Lower lobe of right lung (tissue), 2 donors: ENCODE measurements at places on chromosomes 3 and 15. TPM values are rescaled to one million over a fixed set of nuclear protein-coding genes. Genes with fewer than 3 reads are reported as not detected.
A peak's percentile ranks its signal among the peaks of the same experiment; 100 is the strongest.

The PLA2G4D gene
- not detected for total RNA-seq

The SLC6A20 gene
- 4.2 TPM for total RNA-seq

The LRRC3B gene
- 0.30 TPM for total RNA-seq

The CCRL2 gene
- total RNA-seq = 23.5 TPM

The GRAMD2A gene
- 29.3 TPM for total RNA-seq

The GRK7 gene
- not detected for total RNA-seq

The SCN11A gene
- total RNA-seq = 0.27 TPM

DNA sequence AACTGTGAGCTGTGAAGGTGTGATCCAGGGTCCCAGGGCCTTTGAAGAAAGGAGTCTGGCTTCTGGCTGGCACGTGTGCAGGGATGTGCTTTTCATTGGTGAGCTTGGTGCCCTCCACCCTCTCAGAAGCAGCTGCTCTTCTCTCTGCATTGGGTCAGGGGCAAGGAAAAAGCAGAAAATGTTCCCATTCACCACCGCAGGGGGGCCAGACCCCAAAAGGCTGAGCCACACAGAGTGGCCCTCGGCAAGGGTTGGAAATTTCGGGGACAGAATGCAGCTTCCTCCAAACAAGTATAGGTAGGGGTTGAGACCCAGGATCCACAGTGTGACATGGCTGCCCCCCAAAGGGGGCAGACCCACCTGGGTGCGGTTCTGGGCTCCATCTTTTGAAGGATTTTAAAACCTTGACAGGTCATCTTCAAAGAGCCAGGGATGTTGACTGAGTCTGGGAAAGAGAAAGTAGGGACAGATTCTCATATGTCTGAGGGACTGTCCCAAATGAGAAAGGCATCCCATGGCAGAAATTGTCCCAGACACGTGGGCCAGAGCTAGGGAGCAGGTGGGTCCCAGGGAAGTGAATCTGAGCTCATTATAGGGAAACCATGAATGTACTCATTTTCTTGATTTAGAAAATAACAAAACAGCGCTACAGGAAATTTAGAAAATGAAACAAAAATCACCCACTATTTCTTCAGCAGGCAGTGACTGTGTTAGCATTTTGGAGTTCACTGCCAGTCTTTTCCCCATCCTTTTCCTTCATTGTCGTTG lies 2.7 kb downstream of the CSK start:
- no peak for DNase-seq
- H3K36me3 ChIP-seq = no peaks in the 10 kb centered on the region
- no peaks in the 10 kb centered on the region for H3K27me3 ChIP-seq
- H3K4me1 ChIP-seq = peaks cover 89% of the 10 kb centered on the region

DNA sequence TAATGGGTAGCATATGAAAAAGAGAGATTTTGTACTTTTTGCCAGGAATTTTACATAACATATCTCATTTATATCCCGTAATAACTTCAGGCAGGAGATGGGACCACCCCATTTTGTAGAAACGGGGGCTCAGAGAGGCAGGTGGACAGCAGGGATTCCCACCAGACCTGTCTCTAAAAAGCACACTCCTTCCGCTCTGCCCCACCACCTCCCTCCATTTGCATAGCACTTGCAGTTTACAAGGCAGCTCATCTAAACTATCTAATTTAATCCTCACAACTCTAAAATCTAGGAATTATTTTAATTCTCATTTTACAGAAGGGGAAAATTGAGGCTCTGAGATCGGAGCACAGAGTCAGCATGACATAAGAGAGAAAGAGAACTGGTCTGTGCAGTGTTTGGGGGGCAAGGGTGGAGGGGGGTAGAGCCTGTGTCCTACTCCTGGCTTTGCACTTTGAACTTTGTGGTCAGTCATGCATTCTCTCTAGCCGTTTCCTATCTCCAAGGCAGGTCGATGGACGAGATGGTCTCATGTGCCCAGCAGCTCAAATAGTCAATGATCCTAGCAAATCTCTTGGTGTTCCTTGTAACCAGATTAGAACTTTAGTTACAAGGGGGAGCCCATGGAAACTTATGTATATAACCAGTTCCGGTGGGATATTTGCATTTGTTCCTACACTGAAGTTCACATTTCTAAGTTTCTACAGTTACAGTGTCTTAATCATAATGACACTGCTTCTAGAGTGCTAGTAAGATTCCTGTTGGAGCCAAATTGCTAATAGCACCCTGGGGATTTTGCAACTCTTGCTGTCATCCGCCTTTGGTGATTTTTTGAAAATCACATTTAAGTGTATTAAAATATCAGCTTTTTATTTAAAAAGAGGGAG lies 18.6 kb downstream of the CRYGS start:
- H3K4me1 ChIP-seq = no peaks in the 10 kb centered on the region
- no peak overlapping the region for H3K4me3 ChIP-seq
- H3K27me3 ChIP-seq = no peaks in the 10 kb centered on the region
- H3K36me3 ChIP-seq = no peaks in the 10 kb centered on the region
- no peak for DNase-seq

- no peaks in the 10 kb centered on the region for H3K27me3 ChIP-seq
- no peak for DNase-seq
- H3K36me3 ChIP-seq = peaks cover 19% of the 10 kb centered on the region
- no peaks in the 10 kb centered on the region for H3K4me1 ChIP-seq
These were observed 73.7 kb downstream of the PLD1 start for GRCh38 chr3:171736556-171736955.

DNA sequence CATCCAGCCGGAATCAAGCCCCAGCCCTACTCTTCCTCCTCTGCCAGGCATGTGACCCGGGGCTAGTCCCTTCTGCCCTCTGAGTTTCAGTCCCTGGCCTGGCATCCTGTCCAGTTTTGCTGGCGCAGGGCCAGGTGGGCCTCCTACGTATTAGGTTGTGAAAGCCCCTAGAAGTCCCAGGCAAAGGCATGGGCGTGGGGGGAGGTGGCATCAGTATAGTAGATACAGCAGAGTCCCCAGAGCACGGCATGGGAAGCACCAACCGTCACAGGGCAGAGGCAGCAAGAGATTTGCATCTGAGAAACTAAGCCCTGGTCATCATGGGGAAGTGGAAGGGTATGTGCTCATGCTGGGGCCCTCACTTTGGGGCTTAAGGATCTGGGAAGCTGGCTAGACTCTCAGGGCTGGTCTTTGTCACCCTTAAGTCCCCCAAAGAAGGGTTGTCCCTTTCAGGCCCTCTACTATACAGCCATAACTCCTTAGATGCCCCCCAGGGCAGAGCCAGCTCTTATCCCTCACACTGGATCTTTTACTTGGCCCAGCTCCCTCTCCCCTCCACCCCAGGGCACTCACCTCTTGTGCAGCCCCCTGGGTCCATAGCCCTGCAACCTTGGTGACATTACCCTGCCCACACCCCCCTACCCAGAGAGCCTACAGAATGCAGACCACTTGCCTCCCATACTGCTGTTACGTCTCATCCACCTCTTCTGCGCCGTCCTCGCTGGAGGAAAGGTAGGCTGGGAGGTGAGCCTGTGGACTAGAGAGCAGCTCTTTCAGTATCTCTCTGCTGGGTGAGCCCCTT lies 11.3 kb downstream of the NBEAL2 start:
- peak; percentile 79 for DNase-seq
- H3K36me3 ChIP-seq = peaks cover 57% of the 10 kb centered on the region
- H3K27me3 ChIP-seq = no peaks in the 10 kb centered on the region
- peak overlapping the region; percentile 18 for H3K27ac ChIP-seq
- H3K4me3 ChIP-seq = no peak overlapping the region
- H3K4me1 ChIP-seq = peaks cover 43% of the 10 kb centered on the region
